DMS153 (cell line): ENCODE measurements at places on chromosomes 6 and 20.
A peak's percentile ranks its signal among the peaks of the same experiment; 100 is the strongest.

GRCh38 chr20:55143601-55144000 is 668.2 kb downstream of the DOK5 start:
- no peak for DNase-seq

DNA sequence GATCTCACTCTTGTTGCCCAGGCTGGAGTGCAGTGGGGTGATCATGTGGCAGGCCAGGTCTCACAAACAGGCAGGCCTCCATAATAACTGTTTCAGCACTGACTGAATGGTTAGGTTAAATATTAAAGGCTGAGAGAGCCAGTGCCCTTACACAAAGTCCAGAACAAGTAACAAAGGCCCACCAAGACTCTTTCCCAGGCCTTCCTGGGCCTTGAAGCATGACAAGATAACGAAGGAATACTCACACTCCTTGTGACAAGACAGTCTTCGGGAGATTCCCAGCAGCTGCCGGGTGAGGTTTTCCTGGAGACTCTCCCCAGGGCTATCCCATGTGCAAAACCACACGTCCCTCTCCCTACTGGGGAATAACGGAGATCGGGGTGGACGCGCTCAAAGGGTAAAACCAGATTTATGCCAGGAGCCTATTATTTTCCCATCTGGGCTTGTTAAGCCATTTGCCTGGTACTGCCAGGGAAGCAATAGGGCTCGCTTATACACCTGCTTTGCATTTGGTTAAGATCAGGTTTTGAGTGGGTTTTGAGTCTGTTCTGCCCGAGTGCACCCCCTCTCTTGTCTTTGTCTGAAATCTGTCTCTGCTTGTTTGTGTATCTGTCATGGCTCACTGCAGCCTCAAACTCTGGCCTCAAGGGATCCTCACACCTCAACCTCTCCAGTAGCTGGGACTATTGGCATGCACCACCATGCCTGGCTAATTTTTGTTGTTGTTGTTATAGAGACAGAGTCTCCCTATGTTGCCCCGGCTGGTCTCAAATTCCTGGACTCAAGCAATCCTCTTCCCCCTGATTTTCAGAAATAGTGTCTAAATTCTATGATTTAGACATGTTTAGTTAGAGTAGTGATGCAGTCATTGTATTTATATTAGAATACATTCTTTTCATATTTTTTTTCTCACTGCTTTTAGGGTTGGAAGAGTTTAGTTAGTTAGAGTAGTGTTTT is 1.4 kb upstream of the ENPP3 start:
- DNase-seq: no peak

DNA sequence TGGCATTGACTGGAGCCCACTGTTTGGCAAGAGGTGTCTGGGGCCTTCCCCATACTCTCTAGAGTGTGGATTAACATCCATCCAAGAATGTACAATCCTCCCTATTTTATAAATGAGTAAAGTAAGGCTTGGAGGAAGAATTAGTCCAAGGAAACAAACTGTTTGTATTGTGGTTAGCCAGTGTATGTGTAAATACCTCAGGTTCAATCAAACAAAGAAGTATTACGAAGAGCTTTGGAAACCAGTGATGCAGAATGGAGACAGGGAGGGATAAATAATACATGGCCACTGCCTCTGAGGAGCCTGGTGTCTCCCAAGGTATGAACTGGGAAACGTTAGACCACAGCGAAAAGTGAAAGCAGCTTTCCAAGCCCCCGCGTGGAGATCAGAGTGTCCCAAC is 226.6 kb upstream of the RIN2 start:
- no peak for DNase-seq

- DNase-seq: no peak
Measured at GRCh38 chr6:38088829-38089228, 269.3 kb downstream of the ZFAND3 start.

DNA sequence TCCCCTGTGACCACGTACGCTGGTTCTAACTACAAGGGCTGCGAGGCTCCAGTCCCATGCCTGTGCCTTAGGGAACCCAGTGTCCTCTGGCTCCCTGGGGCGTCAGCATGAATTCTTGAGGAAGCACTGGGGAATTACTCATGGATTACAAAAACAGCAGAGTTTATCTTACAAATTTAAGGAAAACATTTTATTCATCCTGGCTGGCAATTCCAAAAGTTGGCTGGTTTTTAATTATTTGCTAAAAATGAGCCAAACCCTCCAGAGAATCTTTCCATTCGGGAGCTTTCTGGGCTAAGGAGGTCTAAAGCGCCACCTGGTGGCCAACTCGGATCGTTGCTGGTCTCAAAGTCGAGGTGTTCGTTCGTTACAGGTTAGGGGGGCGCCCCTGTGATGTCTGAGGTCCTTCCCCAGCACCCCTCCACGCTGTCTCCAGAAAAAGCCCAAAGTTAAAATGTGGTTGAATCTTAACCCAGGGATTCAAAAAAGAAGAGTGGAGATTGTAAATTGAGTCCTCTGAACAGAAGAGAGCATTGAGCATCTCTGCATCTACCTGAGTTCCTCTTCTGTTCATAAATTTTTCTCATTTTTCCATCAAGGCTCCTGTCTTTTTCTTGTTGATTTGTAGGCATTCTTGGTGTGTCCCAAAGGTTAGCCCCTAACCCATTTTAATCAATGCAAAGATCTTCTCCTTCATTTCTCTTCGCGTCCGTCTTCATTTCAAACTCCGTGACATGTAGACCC is 99.4 kb downstream of the BFSP1 start:
- DNase-seq: no peak

DNA sequence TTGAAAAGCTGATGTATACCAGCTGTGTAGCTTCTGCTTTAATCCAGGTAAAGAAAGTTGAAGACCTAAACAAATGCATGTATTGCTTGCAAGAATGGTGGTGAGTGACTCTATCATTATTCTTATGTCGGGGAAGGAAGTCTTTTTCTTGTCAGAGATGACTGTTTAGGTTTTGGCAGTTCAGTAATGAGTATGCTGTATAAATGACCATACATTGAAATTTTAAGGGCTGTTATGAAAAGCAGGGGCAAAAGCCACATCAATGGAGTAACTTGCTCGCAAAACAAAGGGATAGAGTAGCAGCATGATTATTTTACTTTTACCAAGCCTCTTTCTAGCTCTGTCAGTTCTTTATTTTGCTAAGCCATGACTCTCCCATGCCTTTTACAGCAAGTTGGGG is 55.9 kb upstream of the NUP153 start:
- DNase-seq: no peak

- DNase-seq: no peak
Measured at GRCh38 chr20:36217226-36217625, 19.1 kb upstream of the AAR2 start.

- DNase-seq: no peak
Measured at GRCh38 chr6:9948678-9949077, 466.2 kb downstream of the TFAP2A start.

DNA sequence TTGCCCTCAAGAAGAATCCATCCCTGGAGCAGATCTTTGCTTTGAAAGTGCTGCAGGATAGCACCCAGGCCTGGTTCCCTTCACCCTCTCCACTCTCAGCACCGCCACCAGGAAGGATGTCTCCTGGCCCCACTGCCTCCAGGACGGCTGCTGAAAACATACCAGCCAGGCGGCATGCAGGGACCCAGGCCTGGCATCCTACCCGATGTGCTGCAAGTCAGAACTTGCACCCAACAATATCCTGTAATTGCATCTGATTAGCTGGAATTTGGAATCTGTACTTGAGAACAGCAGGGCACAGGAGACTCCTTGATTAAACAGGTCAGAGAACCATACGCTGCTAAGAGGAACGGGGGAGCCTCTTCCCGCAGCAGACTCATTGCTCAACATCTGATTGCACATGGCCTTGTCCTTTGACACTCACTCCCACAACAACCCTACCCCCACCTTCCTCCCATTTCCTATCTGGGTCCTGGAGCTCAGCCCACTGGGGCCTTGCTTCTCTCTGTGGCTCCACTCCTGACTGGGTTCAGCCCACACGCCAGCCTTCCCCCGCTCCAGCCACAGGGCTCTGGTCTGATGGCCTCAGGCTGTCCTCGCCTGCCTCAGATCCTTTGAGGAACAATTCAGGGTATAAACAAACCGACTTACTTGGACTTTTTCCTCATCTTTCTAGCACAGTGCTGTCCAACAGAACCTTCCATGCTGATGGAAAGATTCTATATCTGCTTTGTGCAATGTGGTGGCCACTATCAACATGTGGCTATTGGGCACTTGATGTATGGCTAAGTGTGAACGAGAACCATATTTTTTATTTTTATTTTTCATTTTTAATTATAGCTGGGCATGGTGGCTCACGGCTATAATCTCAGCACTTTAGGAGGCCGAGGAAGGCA is 78.0 kb downstream of the FGD2 start:
- DNase-seq: peak; percentile 11

DNA sequence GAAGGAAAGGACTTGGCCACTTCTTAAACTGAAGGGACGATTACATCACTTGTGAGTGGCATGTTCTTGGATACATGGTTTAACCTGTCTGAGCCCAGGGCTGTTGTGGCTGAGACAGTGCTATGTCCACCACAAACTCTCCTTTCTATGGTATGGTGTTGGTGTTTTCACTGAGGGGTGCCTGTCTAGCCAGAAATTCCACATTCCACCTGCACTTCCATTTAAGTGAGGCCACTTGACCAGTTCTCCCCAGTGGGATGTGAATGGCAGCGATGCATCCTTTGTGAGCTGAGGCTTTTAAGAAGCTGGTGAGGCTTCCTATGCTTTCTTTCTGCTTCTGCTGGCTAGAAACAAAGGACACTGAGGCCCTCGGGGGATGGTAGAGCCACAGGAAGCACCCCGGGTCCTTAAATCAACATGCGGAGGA is 151.4 kb upstream of the CHD6 start:
- DNase-seq: no peak

- DNase-seq: no peak
Measured at GRCh38 chr6:90502866-90503407, 83.9 kb downstream of the MAP3K7 start.

DNA sequence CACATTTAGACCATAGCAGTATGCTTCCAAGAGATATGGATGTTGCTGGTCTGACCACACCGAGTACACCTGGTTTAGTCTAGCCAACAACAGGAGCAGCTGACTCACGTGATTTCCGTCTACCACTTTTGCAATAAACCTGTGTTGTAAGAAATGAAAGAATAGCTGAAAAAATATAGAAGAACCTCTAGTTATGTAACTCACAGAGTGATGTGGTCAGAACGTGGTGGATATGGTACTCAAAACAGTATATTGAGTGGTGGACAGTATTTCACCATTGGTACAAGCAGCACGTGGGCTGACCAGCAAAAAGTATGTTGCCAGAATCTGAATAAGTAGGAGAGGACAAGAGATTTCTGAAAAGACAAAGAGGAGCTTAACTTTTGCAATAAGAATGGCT is 226.9 kb downstream of the TBC1D7 start:
- DNase-seq: no peak

- no peak for DNase-seq
Measured at GRCh38 chr20:1489764-1490436, 1.3 kb downstream of the SIRPB2 start.

DNA sequence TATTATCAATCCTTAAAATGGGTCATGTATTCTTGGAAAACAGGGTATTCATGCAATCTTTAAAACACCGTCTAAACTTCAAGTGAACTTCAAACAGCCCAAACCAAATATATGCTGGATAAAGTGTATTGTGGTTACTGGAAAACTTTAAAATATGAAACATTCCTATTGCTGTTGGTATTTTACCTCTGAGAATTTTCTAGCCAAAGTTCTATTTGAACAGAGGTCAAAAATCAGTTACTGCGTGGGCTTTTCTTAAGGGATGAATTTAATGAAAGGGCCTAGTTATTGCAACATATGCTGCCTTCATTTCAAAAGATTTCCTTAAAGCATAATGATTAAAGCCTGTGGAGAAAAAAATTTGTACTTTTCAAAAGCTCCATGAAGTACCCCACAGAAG is 436.0 kb downstream of the PLCB1 start:
- no peak for DNase-seq

DNA sequence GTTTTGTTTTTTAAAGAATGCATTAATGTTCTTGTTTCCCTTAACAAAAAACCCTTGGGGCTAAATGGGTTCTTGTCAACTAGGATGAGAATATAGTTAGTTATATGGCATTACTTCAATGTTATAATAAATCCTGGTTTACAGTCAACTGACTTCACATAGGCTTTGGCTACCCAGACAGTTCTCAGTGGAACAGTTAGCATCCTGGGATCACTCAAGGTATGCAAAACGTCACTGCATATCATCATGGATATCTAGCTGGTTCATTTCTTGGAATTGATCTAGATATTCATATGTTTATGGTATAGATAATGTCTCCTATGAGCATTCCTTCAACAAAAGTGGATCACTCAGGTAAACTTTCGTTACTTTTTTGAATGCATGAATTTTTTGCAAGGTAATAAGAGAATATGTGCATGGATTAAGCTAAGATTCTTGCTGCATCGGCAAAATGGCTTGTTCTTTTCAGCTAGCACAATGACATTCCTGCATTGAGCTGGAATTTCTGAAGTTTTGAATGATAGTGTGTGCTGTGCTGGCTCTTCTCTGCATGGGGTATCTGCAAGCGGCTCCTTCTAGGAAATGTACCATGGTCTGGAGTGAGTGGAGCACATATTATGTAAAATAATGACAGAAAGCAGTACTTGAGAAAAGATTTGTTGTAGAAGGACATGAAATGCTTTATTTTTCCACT is 138.9 kb downstream of the ADGRG6 start:
- DNase-seq: no peak

DNA sequence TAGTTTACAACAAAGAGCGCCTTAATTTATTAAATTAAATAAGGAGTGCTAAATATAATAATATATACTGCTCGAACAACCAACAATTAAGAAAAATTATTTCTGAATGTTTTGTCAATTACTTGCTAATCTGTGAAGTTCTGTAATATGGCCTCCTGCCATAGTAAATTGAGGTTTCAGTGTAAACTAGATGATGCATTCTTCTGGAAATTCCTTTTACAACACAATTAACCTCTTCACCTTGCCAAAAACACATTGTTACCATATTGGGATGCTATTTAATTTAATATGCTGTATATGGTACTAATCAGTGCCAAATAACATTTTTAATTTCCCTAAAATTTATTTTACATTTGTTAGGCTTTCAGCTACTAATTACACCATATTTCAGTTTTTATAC is 808.4 kb upstream of the CITED2 start:
- DNase-seq: no peak

- DNase-seq: peak; percentile 29
Measured at GRCh38 chr6:139920776-139921100, 546.3 kb upstream of the CITED2 start.

DNA sequence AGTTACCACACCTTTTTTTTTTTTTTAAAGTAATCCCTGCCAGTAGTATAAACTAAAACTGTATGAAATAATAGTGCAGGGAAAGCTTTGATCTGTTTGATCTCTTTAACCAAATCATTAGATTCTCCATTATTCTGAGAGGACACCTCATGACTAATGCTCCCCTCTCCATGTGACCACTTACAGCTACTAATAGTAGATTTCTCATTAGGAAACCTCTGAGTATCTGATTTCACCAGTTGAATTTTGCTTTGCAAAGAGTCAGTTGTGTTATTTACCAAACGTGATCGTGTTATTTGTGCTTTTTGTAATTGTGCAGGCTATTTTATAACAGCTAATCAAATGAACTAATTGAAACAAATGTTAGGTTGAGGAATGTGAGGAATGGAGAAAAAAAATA is 12.5 kb downstream of the CASP8AP2 start:
- DNase-seq: no peak

GRCh38 chr6:86028776-86029175 is 386.1 kb upstream of the SYNCRIP start:
- DNase-seq: no peak
